ENCODE measurements at places on chromosomes 1 and 21.

GRCh38 chr1:103859721-103860120 lies 110.0 kb downstream of the AMY1C start:
- no peak for DNase-seq

DNA sequence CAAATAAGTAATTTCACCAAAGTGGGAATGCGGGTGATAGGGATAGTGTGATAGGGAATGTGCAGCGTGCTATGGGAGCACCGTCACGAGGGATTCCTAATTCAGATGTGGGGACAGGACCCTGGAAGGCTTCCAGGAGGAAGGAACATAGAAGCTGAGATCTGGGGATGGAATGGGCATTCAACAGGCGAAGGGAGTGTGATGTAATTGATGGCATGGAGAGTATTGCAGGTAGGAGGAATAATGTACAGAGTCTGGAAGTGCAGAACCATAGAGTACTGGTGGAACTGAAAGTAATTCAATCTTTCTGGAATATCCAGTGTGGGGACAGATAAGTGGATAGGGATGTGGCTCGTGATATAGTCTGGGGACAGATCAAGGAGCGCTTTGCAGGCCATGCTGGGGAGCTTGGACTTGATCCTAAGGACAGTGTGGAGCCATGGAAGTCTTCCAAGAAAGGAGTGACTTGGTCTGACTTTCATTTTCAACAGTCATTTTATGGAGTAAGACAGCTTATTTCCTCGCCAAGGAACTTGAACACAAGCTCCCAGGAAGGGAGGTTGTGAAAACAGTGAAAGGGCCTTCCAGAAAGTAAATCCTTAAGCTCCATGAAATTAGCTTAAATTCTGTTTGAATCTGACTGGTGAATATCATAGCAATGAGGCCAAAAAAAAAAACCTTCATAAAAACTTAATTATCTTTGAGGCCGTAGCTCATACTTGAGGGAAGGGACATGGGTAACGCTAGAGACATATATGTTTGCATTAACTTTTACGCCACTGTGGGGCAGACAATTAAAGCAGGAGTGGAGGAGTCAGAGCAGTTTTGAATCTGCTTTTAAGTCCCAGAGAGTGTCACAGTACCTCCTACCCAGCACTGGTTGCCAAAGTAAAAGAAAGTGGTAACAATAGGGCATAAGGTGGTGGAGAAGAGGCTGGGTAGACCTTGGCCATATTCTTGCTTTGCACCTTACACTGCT lies 55.8 kb downstream of the ROR1 start:
- no peak for DNase-seq

DNA sequence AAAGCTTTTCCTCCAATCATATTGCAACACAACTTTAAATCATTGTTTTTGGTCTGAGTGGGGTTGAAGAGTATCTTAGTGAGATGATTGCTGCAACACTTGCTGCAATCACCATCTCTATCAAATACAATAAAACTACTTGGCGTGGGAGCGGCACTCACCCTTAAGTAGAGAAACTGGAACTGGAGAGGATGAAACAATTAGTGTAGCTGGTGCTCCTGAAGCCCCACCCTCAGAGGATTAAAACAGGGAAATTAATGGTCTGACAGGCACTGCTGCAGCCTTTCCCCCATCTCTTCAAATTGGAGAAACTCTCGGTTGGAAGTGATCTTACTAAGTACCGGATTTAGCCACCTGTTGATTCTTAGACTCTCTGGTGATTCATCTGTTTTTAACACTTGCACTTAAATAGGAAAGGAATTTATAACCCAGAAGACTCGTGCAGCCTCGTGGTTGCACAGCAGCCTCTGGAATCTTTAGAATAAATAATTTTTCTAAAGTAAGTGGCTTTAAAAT lies 80.5 kb upstream of the KIF26B start:
- no peak for DNase-seq

DNA sequence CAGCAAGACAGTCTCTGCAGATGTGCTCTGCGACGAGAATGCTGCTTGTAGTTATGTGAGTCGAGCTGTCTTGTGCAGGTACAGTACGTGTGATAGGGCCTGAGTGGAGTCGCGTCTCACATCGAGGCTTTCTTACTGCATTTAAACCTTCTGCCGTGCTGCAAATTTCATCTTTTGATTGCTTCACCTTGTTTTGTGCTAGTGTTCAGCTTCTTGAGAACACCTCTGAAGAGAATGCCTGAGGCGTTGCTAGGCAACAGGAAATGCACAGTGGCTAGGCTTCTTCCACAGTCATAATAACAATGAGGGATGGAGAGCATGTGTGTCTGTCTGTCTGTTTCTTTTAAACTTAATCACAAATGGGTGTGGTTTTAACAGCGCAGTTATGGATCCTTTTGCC lies 52.9 kb downstream of the MRPS6 start:
- DNase-seq = no peak

GRCh38 chr1:40649592-40649930 lies 15.9 kb downstream of the RIMS3 start:
- no peak for DNase-seq

DNA sequence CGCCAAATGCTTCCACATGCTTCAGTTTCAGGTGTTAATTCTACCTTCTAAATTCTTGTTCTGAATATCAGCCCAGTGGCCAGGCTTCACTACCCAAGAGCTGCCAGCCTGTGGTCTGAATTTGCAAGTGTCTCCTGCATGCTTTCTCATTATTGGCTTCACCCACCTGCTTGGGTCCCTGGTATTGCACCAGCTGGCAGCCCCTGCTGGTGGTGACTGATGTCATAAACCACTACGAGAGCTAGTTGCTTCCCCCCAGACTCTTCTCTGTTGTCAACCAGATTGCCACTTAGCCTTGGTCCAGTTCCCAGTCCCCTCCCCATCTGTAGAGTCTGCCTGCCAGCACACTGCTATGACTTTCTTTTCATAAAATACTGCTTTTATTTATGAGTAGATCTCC lies 197.7 kb upstream of the DUSP10 start:
- DNase-seq = no peak

DNA sequence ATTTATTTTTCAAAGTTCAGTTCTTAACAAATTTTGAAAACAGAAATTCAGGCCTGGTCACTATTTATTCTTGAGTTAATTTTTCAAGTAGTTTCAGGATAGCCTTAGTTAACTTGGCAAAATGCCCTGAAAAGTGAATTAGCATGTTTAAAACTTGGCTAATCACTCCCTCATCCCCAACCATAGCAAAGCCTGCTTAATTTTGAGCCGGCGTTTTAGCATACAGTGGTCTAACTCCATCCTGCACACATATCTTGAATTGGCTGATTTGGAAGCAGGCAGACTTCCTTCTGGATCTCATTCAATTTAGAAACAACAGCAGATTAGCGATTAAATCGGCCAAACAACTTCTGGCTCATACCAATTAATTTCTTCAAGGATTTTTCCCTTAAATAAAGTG lies 439.2 kb downstream of the PTBP2 start:
- DNase-seq = no peak

- DNase-seq = no peak
Measured at GRCh38 chr1:207883660-207884250, 27.2 kb downstream of the CD34 start.

All from activated gamma-delta T cell treated with anti-CD3 and anti-CD28 coated beads, Interleukin-2, amount 50 U/mL, for 16 hours (primary cell).